ENCODE measurements at places on chromosomes 13 and 19. TPM values are rescaled to one million over a fixed set of nuclear protein-coding genes. Genes with fewer than 3 reads are reported as not detected.

The C19orf85 gene
- not detected for total RNA-seq

The PRSS57 gene
- not detected for total RNA-seq

The TEX101 gene
- total RNA-seq = 0.17 TPM

The ALKBH7 gene
- 135 TPM for total RNA-seq

The ARHGAP45 gene
- 37.9 TPM for total RNA-seq

DNA sequence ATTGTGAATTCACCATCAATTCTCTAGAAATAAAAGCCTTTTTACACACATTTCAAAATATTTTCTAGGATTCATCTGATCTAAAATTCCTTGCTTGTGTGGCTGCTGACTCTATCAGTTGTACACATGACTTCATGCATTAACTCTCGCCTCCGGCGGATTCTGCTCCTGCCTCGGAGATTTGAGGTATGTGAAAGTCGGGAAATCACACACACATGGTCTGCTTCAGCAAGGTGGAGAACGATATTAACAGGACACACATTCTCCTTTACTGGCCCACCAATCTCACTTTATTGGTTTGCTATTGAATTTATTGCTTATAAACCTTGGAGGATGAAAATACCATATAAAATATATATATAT, 855.7 kb downstream of the SLITRK5 start:
- DNase-seq = no peak

GRCh38 chr19:18392926-18393325, 4.5 kb downstream of the LRRC25 start:
- DNase-seq = no peak

DNA sequence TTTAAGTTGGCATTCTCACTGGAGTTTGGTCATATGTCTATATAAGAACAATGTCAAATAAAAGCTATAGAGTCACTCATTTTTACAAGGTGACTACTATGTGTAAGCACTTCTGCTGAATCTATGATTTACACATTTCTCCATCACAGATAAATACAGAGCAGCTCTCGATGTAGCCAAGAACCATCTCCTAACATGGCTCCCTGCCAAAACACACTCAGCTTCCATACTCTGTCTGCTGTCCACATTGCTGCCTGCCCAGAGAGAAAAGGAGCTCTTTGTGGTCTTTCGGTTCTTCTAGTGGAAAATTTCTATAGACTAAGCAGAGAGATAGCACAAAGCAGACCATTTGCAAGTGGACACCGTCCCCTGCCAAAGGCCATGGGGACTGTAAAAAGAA, 190.9 kb upstream of the KLF12 start:
- no peak for DNase-seq

- DNase-seq = peak; percentile 99
Observed at GRCh38 chr19:6464070-6464873, at the start of gene CRB3. Gene CRB3, plus strand, starts transcription at chr19:6464271. Its CDS starts 431 bp downstream, at chr19:6464702.

DNA sequence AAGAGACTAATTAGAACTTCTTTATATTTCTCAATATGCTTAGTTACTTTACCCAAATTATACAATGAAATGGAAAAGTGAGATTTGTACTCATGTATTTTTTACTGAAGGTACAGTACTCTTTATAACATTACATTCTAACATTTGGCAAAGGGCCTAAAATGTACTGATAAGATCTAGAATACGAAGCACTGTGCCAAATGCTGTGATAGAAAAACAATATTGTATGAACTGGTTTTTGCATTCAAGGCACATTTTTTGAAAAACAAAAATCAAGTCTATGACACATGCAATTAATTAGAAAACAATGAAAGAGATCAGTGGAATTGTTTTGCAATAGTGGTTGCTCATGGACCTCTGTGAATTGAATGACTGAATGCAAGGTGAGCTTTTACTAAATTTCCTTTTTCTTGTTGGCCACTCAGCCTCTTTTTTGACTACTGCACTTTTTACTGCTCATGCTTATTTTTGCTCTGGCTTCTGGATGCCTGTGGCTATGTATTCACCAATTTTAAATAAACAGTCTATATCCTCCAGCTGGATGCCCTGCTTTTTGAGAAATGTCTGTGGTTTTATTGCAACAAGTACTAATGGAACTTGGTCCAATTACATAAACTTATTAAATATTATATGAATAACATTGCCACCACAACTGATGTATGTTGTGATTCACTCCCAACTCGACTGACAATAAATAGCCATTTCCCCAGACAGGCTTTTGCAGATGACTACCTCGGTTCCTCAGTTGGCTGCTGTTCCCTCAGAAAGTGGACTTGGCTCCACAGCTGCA, 41.4 kb upstream of the OBI1 start:
- no peak for DNase-seq

DNA sequence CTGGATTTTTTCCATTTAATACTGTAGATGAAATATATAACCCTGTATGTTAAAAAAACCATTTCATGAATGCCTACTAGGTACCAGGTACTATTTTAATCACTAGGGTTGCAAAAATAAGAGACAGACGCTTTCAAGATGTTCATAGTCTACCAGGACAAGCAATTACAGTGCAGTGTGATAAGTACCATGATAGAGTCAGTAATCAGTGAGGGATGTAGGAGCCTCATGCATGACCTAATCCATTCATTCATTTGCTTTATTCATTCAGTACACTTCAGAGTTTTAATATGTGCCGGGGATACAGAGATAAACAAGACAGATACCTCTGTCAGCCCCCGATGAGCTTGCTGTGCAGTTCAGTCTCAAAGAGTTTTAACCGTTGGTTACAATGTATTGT, 3.0 kb downstream of the WASF3 start:
- no peak for DNase-seq

GRCh38 chr19:3975637-3976087, 4.8 kb upstream of the DAPK3 start:
- DNase-seq = no peak

DNA sequence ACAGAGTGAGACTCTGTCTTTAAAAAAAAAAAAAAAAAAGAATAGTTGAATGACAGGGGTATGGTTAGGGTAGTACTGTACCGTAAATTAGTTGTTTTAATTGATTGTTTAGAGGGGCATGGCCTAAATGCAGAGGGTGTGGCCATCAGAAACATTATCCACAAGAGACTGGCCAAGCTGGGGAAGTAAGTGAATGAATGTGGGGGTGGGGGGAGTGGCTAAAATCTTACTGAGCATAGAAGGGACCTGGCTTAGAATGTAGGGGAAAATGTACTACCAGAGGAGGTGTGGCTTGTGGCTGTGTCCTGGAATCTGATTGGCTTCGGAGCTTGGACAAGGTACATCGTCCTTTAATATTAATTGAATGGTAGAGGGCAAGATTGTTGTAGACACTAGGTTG, 3.8 kb downstream of the BCL2L12 start:
- DNase-seq = no peak

DNA sequence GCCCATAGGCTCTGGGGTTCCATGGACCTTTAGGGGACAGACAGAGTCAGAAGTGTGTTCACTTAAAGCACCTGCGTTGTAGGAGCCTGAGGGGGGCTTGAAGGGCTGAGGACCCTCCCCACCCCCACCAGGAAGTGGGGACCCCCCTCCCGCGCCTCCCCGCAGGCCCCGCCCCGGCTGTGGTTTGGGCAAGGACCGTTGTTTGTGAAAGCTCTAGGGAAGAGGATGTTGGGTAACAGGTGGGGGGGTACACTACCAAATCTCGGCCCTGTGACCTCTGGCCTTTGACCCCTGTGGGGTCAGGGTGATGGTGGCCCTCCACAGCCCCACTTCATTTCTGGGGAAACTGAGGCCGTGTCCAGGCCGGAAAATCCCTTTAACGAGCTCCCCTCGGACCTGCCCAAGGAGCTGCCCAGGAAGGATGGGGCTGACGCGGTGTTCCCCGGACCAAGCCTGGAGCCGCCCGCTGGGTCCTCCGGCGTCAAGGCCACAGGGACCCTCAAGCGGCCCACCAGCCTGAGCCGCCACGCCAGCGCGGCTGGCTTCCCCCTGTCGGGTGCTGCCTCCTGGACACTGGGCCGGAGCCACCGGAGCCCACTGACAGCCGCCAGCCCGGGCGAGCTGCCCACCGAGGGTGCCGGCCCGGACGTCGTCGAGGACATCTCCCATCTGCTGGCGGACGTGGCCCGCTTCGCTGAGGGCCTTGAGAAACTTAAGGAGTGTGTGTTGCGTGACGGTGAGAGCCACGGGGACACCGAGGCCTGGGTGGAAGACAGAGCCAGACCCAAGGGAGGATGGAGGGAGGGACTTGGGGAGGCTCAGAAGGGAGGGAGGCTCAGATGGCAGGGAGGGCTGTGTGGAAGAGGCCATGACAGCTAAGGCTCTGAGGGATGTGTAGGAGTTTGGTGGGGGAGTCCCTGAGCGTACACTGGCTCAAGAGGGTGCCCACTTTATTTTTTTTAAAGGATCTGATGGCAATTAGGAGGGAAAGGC, 1.3 kb downstream of the ARHGAP45 start:
- peak; percentile 56 for DNase-seq

DNA sequence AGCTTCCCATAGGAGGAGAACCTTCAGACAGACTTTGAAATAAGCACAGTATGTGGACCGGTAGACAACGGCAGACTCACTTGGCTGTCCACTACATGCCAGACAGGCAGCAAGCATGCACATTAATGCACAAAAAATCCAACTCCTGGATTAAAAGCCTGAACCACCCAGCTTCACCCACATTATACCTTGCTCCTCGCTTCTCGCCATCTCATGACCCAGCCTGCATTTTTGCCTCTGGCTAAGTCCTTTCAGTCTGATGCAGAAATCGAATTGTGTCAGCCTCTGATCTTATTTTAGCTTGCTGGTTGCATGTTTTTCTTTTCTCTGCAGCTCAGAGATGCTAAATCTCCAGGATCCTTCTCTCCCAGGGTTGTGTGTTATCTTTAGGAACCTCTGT, 358.7 kb downstream of the RFC3 start:
- no peak for DNase-seq

Data from colonic mucosa (tissue), 4 donors.